ENCODE measurements at places on chromosomes 6 and 20.

DNA sequence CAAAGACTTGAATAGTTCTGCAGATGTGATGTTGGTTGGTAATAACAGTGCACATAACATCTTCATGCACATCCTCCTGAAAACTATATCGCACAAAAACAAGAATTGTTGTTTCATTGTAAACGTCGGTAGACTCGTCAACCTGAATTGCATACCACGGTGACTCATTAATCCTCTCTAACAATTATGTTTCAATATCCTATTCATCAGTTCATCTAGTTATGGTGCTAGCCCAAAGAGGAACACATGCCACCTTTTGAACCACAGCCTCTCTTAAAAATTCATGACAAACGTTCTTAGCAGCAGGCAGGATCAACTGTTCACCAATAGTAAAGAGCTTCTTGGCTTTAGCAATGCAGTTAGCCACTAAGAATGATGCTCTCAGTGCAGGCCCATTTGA, 25.0 kb downstream of the CRYBG1 start:
- DNase-seq: no peak

DNA sequence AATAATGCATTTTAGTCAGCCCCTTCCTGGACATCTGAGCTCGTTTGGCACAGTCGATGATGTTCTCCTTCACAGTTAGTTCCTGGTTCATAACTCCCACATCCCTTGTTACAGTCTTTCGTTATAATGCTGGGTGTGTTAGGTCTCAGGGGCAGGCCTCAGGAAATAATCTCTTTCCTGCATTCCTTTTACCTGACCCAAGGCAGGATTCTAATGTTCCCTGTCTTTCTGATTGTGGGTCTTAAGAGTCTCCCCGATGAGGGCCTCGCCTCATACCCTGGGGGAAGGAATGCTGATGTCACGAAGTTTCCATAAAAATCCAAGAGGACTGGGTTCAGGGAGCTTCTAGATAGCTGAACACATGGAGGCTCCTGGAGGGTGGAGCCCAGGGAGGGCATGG, 104.0 kb upstream of the CARMIL1 start:
- DNase-seq: no peak

DNA sequence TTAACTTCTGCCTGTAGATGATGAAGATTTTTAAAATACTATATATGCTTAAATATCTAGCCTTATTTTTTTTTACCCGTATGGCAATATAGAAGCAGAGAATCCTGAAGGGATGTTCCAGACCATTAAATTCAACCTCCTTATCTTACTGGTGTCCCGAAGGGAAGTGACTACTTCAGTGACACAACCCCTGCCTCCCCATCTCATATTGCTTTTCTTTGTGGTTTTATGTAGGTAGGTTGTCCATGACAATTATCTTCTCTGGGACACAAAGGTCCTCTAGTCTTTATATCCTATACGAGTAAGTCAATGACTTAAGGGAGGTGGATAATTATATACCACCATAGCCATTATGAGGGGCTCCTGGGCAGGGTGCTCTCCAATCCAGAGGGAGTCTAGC, 57.4 kb upstream of the EMILIN3 start:
- no peak for DNase-seq

DNA sequence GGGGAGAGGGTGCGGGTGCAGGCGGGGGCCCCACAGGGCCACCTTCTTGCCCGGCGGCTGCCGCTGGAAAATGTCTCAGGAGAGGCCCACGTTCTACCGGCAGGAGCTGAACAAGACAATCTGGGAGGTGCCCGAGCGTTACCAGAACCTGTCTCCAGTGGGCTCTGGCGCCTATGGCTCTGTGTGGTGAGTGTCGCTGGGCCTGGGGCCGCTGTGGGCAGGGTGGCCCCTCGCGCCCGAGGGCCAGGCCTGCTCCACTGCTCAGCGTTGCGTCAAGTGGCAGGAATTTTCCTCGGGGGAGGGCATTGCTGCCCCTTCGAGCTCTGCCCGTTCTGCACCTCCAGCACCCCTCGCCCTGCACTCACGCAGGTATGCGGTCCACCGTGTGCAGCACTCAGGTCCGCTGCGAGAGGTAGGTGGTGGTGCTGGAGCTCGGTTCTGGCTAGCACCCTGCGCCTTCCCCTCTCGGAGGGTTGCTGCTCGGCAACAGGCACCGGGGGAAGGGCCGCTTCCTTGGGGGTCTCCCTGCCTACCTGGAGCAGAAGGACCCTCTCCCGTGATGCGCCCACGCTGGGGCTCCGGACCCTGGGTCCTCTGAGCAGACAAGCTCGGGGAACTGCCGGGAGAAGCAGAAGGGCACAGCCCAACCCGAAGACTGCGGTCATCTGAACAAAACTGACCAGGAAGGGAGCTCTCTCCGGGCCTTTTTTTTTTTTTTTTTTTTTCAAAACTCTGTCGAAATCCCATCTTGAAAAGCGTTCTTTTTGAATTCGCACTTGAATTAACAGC, 674 bp downstream of the MAPK14 start:
- peak; percentile 80 for DNase-seq

DNA sequence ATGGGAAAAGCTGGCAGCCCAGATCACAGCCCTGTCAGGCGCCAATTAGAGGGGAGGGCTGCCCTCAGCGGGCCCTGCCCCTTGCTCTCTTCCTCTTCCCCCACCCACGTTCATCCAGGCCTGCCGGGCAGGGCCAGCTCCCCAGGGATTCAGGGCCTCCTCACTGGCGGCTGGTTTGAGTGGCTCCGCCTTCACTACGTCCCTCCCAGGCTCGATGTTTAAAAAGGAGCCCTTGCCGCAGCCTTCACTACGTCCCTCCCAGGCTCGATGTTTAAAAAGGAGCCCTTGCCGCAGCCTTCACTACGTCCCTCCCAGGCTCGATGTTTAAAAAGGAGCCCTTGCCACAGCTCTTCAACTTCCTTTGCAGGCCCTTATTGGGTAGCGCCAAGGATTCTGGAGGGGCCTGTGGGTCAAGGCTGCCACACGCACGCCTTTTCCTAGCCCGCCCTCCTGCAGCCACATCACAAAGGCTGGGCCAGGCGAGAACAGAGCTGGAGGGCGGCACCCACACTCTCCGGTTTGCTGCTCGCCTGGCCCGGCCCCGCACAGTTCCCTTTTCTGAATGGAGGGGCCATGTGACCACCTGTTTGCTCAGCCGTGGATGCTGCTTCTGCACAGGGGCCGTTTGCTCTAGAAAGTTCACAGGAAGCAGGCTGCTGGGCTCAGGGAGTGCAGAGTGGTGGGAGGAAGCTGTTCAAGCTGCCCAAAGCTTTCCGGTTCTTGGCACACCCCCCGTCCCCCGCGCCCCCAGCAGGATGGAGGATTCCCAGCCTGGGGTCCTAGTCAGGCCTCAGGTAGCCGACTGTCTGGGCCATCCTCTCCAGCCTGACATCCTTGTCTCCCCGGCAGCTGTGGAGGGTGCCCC, 1.6 kb downstream of the SLC17A9 start:
- DNase-seq: peak; percentile 85

DNA sequence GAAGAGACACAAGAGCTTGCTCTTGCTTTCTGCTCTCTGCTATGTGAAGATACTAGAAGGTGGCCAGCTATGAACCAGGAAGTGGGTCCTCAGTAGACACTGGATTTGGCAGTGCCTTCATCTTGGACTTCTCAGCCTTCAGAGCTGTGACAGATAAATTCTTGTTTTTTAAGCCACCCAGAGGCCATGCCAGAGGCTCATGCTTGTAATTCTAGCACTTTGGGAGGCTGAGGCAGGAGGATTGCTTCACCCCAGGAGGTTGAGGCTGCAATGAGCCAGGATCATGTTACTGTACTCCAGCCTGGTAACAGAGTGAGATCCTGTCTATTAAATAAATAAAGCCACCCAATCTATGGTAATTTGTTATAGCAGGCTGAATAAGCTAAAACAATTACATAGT, 185.5 kb upstream of the SALL4 start:
- no peak for DNase-seq

- DNase-seq: no peak
These were observed 55.4 kb downstream of the RAB44 start for GRCh38 chr6:36752886-36753506.

- DNase-seq: no peak
These were observed 108.9 kb upstream of the BTBD3 start for GRCh38 chr20:11808841-11809240.

- DNase-seq: no peak
These were observed 2.4 kb upstream of the PRR18 start for GRCh38 chr6:166310634-166311033.

All from activated effector memory CD4-positive, alpha-beta T cell treated with anti-CD3 and anti-CD28 coated beads, Interleukin-2, amount 50 U/mL, for 16 hours (primary cell).